Choroid plexus epithelial cell (primary cell): ENCODE measurements at places on chromosomes 5 and 9.
A peak's percentile ranks its signal among the peaks of the same experiment; 100 is the strongest.

DNA sequence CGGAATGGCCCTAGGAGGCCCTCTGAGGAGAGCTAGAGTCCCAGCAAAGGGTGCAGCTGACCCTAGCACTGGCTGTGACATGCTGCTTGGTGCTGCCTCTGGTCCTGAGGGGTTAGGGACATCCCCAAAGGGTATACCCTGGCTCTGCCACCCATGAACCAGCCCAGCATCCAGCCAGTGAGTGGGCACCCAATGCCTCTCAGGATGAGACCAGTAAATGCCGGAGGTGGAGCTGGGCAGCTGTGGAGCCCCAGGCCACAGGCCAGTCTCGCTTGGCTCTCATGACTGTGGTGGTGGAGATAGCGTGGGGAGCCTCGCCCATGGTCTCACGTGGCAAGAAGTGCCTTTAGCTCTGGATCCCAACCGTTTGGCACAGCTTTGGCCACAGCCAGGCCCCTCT lies 3.7 kb upstream of the CEL start:
- no peak for DNase-seq

- no peak for DNase-seq
These were observed 543.7 kb downstream of the DMRTA1 start for GRCh38 chr9:22990349-22990748.

GRCh38 chr5:127568166-127568565 lies 50.7 kb downstream of the PRRC1 start:
- DNase-seq = no peak

DNA sequence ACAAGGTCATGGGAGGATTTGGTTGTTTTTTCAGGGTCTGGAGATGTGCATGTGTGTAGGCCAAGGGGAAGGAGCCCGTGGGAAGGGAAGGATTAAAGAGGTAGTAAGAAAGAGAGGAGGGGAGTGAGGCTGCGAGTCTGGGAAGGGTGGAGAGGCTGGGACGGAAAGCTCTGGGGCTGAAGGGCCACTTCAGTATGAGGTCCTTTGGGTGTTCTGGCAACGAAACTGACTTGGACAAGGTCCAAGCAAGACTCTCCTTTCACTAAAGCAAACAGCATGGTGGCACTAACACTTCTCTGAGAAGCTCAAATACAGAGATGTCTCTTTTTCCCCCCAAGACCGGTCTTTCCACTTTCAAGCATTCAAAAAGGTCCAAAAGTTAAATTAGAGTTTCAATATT lies 394.5 kb downstream of the ARHGEF28 start:
- no peak for DNase-seq

GRCh38 chr5:10329820-10330481 lies 22.2 kb upstream of the CMBL start:
- DNase-seq = peak; percentile 77

GRCh38 chr5:179780362-179780761 lies 13.4 kb upstream of the LTC4S start:
- peak; percentile 81 for DNase-seq

- DNase-seq = peak; percentile 27
These were observed 189.1 kb downstream of the RANBP17 start for GRCh38 chr5:171050916-171051315.

DNA sequence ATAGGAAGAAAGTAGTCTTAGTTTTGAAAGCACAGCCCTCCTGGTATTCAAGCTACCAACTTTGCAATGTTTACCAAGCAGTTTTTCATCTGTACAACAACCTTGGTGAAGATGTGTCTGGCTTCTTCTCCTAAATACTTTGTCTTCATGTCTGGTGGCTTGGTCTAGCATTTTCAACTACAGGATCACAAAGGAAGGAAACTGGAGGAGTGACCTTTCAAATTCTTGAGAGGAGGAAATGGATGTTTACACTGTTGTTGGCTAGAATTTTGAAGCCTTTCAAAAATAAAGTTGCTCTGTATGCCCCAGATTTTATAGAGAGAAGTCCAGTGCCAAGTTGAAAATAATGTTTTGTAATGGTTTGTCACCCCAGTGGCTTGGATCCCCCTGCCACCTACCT lies 16.3 kb downstream of the PAM start:
- peak; percentile 37 for DNase-seq

DNA sequence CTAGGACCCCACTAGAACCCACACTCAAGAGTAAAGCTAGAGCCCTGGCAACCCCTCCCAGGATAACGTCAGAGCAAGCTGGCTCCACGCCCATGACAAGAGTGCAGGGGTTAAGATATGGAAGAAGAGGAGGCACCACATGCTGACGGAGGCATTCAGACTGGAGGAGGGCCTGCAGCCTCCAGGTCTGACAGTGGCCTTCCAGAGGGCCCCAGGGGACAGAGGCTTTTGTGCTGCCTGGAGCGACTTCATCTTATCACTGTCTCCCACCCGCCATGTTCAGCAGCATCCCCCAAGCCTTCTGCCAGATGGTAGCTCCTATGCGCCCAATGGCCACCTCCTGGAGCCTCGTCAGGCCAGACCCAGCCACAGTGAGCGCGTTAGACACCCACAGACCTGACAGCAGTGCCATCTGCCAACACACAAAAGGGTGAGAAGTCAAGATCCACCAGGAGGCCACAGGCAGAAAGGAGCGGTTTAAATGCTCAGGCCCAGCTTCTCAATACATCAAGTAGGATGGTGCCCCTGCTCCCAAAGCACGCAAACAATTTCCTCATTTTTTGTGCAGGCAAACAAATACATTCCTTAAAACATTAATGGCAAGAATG lies 65.8 kb downstream of the C5orf15 start:
- no peak for DNase-seq

- DNase-seq = peak; percentile 83
These were observed 2.8 kb downstream of the TICAM2 start for GRCh38 chr5:115599502-115599901.

DNA sequence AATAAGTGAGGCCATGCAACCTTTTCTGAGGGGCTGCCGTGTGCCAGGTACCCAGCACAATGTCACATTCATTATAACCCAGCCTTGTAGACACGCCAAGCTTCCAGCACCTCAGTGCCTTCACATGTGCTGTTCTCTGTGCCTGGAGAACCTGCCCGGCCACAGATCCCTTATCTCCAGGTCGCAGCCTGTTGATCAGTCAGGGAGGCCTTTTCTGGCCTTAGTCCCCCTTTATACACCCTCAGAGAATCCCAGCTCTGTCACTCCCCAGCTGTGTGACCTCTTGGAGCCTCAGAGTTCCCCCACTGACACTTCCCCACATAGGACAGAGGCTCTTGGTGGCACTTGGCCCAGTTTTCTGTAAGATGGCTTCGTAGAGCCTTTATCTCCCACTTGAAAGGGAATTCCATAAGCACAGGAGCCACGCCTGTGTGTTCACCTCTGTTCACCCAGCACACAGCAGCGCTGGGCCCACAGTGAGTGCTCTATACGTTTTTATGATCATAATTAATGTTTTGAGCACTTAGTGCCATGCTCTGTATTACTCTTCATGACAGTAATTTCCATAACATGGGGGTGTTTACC lies 38.7 kb downstream of the NEURL1B start:
- DNase-seq = no peak

DNA sequence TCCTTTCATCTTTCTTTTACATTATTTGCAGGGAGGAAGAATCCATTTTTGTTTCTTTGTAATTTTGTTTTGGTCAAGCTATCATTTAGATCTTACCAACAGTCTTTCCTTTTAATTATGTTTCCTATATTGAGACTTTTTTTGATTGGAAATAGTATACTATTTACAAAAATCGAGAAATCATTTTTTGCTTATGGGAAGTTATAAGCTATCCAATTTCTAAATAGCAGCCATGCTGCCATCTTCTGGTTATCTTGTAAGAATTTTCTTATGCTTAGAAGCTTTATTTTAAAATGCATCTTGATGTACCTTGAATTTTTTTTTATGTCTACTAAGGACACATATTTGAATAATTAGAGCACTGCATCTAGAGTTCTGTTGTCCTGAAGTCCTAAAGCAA lies 821.2 kb downstream of the PTPRD start:
- DNase-seq = peak; percentile 26
